Activated CD4-positive, alpha-beta memory T cell treated with anti-CD3 and anti-CD28 coated beads, Interleukin-2, amount 10 ng/mL, durations not matched to agents 7 days and 5 days (primary cell): ENCODE measurements at places on chromosomes 7 and 10. TPM values are rescaled to one million over a fixed set of nuclear protein-coding genes. Genes with fewer than 3 reads are reported as not detected.

DNA sequence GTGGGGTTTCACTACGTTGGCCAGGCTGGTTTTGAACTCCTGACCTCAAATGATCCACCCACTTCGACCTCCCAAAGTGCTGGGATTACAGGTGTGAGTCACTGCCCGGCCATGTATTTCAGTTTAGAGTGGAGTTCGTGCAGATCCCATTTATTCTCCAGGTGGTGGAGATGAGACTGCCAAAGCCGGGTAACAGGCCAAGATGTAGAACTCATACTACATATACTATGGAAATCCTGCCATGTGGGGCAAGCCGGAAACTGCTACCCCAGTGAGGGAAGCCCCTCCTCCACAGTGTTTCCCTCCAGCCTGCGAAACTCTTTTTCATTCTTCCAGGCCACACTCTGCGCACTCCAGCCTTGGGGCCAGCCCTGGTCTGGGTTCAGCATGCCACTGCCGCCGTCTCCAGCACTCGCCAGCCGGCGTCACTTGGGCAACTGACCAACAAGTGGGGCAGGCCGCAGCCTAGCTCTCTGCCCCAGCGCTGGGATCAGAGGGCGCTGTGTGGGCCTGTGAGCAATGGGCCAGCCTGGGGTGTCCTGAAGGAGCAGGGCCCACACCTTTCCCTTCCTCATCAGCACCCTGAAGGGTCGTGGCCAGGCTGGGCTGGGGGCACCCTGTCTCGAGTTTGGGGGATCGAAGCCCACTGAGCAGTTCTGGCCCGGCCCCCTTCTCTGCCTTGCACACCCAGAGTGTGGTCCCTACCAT, 122.0 kb downstream of the TRRAP start:
- H3K27ac ChIP-seq, result no peak overlapping the region
- H3K4me1 ChIP-seq, result peaks cover 9% of the 10 kb centered on the region
- H3K36me3 ChIP-seq, result peaks cover 59% of the 10 kb centered on the region
- no peak overlapping the region for H3K4me3 ChIP-seq

DNA sequence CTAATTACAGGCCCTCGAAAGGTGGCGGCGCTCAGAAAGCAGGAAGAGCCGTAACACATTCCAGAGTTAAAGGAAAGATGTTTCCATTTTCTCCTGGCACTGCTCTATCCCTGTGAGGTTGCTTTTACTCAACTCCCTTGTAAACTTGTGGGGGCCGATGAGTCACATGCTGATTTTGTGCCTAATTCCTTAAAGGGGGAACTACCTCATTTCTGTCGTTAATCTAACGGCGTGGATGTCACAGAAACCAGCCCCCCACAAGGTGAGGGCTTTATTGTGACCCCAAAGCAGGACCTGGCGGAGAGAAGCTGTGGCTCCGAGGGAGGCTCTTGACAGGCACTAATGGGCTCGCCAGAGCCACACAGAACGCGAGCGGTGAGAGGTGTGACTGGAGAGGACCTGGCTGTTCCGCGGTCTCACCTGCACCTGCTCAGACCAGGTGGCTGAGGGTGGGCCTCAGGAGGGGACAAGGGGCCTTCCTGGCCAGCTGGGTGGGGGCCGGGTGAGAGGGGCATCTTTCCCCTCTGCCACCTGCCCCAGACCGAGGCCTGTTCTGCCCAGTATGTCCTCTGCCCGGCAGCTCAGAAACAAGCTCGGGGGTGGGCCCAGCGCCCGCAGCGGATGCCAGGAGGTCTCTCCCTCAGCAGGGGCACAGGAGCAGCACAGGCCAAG, 50.9 kb downstream of the CALML3 start:
- H3K27me3 ChIP-seq, result peaks cover 7% of the 10 kb centered on the region
- no peak overlapping the region for H3K4me3 ChIP-seq
- H3K4me1 ChIP-seq, result no peaks in the 10 kb centered on the region
- H3K27ac ChIP-seq, result no peak overlapping the region

Gene NPC1L1
- not detected for total RNA-seq

- peaks cover 25% of the 10 kb centered on the region for H3K4me1 ChIP-seq
- DNase-seq, result no peak
- H3K27me3 ChIP-seq, result no peaks in the 10 kb centered on the region
- peak overlapping the region; percentile 1 for H3K4me3 ChIP-seq
- H3K27ac ChIP-seq, result peak overlapping the region; percentile 22
Observed at GRCh38 chr7:157136372-157136771, 2.4 kb upstream of the UBE3C start.

DNA sequence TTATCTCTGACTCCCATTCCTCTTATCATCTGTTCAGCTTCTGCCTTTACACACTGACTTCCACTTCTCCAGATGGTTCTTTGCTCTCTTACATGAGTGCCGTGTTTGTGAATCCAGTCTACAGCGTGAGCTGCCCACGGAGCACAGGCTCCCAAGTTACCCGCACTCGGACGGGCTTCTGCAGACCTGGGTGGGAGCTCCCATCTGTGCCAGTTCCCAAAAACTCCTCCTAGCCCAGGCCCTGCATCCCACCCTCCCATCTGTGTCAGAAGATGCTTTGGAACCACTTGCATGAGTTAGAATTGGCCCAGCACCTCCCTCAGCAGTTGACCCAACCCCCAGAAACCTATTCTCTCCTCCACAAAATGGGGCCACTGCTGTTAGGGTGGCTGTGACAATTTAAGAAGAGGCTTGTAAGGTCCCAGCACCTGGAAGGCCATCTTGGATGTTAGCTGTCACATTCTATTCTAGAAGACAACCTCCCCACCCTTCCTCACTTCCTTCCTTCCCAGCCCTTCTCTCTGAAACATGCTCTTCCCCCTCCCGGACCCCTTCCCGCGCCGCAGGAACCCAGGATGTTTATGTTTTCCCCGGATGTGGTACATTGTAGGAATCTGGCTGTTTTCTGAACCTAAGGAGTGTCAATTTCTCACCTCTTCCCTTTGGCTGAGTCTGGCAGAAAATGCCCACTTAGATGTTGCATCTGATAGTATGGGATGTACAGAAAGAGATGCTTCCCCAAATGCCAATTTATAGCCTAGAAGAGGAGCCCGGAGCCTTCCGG, 79.2 kb downstream of the CCDC3 start:
- peaks cover 5% of the 10 kb centered on the region for H3K4me1 ChIP-seq
- peaks cover 5% of the 10 kb centered on the region for H3K27me3 ChIP-seq

DNA sequence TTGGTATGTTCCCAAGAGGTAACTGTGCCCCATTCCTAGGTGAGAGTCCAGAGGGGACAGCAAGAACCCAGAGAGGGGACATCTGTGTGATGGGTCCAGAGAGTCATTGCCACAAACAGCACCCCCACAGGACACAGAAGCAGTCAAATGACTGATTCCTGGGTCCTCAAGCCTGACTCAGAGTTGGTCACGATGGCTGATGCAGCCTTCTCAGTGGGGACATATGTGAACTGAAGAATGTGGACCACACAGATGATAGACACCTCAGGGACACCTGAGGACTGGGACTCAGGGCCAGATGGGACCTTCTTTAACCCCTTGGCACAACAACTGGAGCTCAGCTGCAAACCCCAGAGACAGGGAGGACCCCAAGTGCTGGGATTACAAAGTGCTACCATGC, 96.5 kb downstream of the STRA8 start:
- no peaks in the 10 kb centered on the region for H3K27me3 ChIP-seq
- H3K4me1 ChIP-seq, result peaks cover 4% of the 10 kb centered on the region
- DNase-seq, result no peak
- no peak overlapping the region for H3K27ac ChIP-seq
